GM12865 (cell line): ENCODE measurements at places on chromosomes 2 and 18.

GRCh38 chr2:212766921-212767320 lies 228.3 kb upstream of the ERBB4 start:
- no peak for DNase-seq

DNA sequence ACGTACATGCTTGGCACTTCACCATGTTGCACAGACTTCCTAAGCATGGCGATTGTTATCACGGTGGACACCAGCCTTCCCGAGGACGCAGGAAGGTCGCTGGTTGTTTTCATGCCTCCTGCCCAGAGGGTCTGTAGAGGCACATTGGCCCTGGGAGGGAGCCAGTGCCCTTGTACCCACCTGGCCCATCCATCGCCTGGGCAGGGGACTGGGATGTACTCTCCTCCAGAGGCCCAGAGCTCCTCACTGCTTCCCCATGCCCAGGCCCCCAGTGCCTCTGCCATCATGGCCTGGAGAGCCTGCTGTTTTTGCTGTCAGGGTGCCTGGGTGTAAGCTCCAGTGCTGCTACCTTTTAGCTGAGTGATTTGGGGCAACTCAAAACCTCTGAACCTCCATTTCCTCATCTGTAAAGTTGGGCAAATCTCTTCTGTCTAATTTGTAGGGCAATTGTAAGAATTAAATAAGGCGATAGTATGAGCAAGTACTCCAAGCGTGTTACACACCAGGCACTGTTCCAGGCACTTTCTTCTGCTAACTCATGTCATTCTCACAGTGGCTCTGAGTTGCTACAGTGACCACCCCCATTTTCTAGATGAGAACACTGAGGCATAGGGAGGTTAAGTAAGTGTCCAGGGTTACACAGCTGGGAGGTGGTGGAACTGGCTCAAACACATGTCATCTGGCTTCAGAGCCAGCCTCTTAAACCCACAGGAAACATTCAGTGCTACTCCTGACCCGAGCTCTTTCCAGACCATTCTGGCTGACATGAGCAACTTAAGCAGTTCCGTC lies 45.3 kb downstream of the GREB1 start:
- DNase-seq, result no peak

DNA sequence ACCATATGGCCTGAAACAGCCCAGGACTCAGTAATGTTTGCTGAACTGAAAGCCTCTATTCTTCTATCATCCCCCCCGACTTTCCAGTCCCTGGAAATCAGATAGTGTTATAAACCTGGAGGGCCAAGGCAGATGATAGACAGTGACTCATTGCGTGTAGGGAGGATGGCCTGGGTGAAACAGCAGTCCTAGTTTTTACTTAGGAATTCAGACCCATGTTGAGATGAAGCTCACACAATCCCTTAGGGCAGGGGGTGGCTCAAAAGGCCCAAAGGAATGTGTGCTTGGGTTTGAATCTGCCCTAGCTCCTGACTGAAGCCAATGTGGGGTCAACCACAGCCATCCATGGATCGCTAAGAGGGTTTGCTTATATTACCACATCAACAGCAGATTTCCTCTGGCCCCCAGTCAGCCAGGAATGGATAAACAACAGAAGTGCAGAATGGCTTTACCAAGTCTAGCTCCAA lies 43.9 kb upstream of the STPG4 start:
- no peak for DNase-seq

- DNase-seq, result no peak
Measured at GRCh38 chr2:86603905-86604304, 19.8 kb downstream of the RNF103 start.

- no peak for DNase-seq
Measured at GRCh38 chr2:101596333-101596732, 101.2 kb upstream of the MAP4K4 start.
